ENCODE measurements at places on chromosomes 4 and X. TPM values are rescaled to one million over a fixed set of nuclear protein-coding genes. Genes with fewer than 3 reads are reported as not detected.
A peak's percentile ranks its signal among the peaks of the same experiment; 100 is the strongest.

NPFFR2 gene
- polyA plus RNA-seq: 1.3 TPM

LONRF3 gene
- polyA plus RNA-seq: 1.0 TPM

GPR173 gene
- polyA plus RNA-seq: 30.3 TPM

S100P gene
- polyA plus RNA-seq: 8.1 TPM

HERC5 gene
- 4.0 TPM for polyA plus RNA-seq

CCDC110 gene
- 3.8 TPM for polyA plus RNA-seq

ZNF711 gene
- polyA plus RNA-seq: 72.7 TPM

GAB1 gene
- 37.3 TPM for polyA plus RNA-seq

SMR3B gene
- polyA plus RNA-seq: not detected

GRCh38 chrX:23802431-23802830, 19.5 kb downstream of the SAT1 start:
- no peak for DNase-seq

GRCh38 chr4:104524026-104524425, 29.3 kb upstream of the CXXC4 start:
- no peak for DNase-seq

DNA sequence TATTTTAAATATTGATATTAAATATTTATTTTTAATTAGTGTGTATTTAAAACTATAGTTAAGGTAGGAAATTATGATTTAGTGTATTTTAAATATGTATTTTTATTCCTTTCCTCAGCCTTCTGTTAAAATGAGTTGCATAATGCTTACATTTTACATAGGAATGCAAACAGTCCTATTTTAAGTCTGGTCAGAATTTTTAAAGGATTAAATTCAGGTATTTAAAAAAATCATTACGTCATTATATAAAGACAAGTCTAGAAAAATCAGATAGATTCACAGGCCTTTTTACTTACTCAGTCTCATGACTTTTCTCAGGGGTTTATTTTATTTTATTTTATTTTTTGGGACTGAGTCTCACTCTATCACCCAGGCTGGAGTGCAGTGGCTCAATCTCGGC, 50.4 kb upstream of the RPA4 start:
- no peak for DNase-seq

GRCh38 chr4:179709961-179710624, 2267.9 kb upstream of the AGA start:
- DNase-seq: no peak

DNA sequence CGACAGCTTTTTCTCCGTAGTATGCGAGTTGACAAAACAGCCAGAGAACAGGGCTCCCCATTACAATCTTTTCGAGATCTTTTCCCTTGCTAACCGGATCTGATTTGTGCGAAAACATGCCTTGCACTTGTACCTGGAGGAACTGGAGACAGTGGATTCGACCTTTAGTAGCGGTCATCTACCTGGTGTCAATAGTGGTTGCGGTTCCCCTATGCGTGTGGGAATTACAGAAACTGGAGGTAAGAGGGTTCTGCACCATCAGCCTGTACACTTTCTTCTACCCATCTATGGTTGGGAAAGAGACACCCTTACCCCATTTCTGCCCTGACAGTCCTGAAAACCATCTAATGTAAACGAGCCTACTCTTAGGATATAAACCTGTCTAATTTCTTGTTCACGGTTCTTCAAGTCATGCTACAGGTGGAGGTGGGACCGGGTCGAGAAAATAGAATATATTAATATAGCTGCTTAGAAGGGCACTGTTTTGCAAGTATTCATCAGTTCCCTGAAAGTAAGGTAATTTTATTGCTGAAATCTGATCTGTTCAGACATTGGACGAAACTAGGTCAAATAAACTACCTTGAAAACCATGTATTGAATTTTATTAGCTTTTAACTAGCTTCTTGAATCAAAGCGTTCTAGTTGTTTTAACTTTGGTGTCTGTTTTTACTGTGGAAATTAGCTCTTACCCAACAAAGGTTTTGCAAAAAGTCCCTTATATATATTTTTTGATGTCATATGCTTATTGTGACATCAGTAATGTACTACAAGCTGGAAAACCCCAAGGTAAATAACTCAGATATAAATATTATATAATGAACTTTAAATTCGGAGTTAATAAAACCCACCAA, 869 bp downstream of the TMEM184C start:
- no peak for DNase-seq

DNA sequence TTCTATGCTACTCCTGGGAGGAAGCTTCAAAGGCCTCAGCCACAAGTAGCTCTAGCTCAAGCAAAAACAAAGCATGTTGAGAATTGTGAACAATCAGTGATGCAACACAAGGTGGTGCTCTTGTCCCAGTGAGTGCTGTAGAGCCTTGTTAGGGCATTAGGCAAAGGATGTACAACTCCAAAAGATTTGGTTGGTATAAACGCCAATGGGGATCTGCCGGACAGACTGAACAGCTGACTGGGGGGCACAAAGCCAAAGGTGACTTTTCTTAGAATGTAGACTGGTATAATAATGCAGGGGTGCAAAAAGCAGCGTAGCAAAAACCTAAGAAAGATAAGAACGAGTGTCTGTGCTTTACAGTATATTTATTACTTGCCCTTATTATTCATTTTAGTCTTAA, 62.6 kb upstream of the ALB start:
- DNase-seq: peak; percentile 25

DNA sequence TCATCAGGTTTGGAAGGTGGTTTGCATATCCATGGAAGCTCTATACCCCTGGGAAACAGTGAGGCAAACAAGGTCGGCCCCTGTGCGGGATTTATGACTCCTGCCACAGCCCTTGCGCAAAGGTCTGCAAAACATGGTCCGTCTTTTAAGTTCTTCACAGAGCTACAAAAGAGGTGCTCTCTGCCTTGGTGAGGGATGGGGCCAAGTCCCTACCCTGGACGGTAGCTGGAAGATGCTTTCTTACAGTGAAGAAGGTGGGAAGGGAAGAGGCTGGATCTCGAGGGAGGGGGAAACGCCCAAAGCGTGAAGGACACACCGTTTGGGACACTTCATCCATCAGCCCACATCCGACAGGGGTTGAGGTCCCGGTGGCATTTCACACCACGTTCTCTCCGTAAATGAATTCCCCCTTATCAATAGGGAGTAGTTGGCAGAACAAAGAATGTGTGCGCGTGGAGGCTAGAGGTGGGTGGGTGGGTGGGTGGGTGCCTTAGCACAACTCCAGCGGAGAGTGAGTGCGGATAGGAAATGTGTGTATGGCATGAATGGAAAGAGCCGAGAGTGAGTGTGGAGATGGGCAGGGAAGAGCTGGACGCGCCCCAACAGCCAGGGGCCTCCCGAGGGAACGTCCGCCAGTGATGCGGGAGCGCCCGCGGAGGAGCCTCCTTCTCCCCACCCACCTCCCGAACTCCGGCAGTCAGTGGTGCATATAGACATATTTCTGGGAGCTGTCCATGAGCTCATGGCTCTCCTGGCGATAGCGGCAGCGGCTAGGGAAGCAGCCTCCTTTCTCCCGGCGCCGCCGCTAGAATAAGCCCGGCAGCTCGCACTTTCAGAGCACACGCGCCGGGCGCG, 68.3 kb downstream of the LARP7 start:
- DNase-seq: peak; percentile 41

GRCh38 chr4:41329361-41329760, 72.6 kb downstream of the UCHL1 start:
- no peak for DNase-seq

DNA sequence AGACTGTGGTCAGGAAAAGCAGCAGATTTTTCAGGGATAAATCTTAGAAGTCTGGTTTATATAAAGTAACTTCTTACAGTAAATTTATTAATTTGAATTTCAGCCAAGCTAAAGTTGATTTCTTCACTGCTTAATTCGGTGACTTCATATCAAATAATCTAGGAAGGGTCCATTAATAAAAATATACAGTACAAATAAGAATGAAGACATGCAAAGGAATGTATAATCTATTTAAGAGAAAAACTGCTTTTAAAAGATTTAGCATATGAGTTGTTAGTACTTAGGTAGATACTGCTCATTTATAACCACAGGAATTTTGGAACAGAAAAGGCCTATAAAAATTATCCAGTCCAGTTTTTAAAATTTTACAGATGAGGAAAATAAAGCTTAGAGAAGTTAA, 177.1 kb downstream of the DLG3 start:
- DNase-seq: no peak

- DNase-seq: no peak
Measured at GRCh38 chr4:92381616-92382015, 77.8 kb downstream of the GRID2 start.

- DNase-seq: no peak
Measured at GRCh38 chrX:48531358-48531959, 8.1 kb upstream of the TBC1D25 start.

DNA sequence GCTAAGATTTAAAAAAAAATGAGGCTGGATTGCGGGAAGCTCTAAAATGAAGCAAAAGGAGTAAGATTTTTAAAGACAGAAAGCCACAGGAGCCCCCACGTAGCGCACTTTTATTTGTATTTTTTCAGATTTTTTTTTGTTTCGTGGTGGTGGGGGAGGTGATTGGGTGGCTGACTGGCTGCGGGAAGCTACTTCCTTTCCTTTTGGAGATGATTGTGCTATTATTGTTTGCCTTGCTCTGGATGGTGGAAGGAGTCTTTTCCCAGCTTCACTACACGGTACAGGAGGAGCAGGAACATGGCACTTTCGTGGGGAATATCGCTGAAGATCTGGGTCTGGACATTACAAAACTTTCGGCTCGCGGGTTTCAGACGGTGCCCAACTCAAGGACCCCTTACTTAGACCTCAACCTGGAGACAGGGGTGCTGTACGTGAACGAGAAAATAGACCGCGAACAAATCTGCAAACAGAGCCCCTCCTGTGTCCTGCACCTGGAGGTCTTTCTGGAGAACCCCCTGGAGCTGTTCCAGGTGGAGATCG, 908 bp downstream of the PCDH10 start:
- no peak for DNase-seq

DNA sequence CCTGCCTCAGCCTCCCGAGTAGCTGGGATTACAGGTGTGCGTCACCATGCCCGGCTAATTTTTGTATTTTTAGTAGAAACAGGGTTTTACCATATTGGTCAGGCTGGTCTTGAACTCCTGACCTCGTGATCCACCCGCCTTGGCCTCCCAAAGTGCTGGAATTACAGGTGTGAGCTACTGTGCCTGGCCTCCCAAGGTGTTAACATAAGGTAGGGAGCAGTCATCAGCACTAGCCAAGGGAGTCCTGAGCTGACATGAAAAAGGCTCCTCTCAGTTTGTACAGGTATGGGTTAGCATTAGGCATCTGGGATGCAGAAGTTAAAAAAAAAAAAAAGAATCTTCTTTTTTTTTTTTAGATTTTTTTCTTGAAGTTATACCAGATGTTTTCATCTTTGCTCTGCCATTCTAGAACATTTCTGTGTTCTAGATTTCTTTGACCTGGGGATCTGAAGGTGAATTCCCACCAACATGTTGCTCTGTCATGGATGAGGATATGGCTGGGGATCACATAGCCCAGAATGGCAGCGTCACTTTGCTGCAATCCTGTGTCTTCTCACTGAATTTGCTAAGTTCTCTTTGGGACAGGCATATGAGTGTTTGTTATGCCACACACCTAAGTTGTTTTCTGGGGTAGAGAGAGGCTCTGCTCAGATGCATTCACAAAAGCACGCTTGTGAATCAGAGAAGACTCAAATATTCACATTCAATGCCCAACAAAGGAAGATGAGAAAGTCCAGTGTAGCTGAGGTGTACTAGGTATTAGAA, 24.4 kb upstream of the PLA2G12A start:
- DNase-seq: no peak

DNA sequence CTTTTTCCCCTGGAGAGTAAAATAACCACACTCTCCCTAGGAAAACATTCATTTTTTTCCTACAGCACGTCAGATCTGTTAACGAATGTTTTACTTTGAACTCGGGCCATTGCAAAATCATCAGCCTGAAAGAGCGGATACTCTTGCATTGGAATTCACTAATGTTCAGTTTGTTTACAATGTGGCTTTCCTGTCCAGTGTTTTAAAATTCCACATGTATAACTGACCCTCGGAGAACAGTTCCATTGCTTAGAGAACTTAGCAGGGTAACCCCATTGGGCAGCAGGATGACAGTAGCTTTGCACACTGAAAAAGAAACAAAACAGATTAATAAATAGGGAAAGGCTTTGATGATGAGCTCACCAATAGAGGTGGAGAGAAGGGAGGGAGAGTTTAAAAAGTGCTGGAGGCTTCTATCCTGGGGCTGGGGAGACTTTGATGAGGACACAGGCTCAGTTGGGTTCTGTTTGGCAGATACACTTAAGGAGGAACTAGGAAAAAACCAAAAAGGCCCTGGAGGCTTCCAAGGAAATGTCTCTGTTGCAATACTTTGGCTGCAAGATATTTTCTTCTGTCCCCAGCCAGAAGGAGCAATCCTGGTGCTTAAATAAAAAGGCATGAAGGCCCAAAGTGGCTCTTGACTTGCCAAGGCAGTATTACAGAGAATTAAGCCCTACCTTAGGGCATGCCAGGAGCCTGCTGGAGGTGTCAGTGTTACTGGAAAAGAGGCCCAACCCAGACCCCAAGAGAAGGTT, 143.1 kb downstream of the ARSF start:
- DNase-seq: no peak

GRCh38 chr4:175590205-175590604, 221.9 kb downstream of the GPM6A start:
- DNase-seq: no peak

GRCh38 chr4:2637956-2638552, 101.6 kb downstream of the FAM193A start:
- no peak for DNase-seq

DNA sequence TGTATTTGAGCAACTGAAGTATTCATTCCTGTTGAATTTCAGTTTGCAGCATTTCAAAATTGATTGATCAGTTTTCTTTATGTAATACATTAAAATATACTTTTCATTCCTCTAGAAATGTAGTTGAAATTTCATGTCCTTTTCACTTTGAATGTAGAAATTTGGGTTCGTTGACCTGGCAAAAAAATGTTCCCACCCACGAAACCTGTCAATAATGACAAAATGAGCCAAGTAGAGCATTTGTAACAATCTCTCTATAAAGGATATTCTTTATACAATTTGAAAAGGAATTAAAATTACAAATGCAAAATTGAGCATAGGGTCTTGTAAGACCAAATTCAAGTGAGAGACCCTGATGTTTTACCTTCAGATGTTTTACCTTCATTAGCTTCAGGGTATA, 283.9 kb downstream of the ANKRD50 start:
- DNase-seq: no peak

- no peak for DNase-seq
Measured at GRCh38 chr4:102687982-102688433, 72.8 kb downstream of the MANBA start.

- DNase-seq: no peak
Measured at GRCh38 chrX:54758114-54759055, 39.7 kb downstream of the ITIH6 start.

GRCh38 chrX:18394477-18394876, 30.9 kb upstream of the CDKL5 start:
- DNase-seq: no peak

DNA sequence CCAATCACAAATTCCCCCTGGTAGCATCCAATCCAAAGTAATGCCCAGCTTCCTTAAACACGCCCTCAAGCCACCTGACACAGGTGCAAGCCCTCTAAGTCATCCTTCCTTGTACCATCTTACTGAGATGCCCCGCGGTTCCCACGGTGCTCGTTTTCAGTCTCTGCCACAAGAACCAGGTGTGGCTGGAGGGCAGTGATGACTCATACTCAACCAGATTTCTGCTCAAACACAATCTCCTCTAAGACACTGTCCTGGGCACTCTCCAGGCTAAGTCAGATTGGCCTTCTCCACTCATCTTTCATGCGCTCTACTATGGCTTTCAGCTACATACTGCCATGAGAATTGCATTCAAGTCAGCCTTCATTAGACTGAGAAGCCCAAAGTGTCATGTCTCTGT, 3.5 kb downstream of the SH3KBP1 start:
- no peak for DNase-seq

GRCh38 chr4:165684177-165684805, 188.7 kb upstream of the TLL1 start:
- DNase-seq: no peak

- DNase-seq: no peak
Measured at GRCh38 chr4:158811704-158812103, 42.9 kb downstream of the FNIP2 start.
